ENCODE measurements at places on chromosomes 5 and 9. TPM values are rescaled to one million over a fixed set of nuclear protein-coding genes. Genes with fewer than 3 reads are reported as not detected.

Gene TCOF1
- 20.0 TPM for total RNA-seq

Gene PCDHGA5
- total RNA-seq: 8.3 TPM

Gene COX7C
- total RNA-seq: 851 TPM

Gene SLC36A2
- total RNA-seq: not detected

Gene EIF4E1B
- total RNA-seq: not detected

Gene GLRA1
- total RNA-seq: not detected

Gene FCN1
- 6.9 TPM for total RNA-seq

Gene ANKRD18B
- total RNA-seq: not detected

Gene C9orf50
- 0.82 TPM for total RNA-seq

Gene HTR4
- 5.0 TPM for total RNA-seq

Gene ARL10
- total RNA-seq: 14.1 TPM

Gene TNFSF8
- total RNA-seq: 1.8 TPM

Gene PCDHA1
- total RNA-seq: not detected

Gene ODF2
- total RNA-seq: 13.6 TPM

DNA sequence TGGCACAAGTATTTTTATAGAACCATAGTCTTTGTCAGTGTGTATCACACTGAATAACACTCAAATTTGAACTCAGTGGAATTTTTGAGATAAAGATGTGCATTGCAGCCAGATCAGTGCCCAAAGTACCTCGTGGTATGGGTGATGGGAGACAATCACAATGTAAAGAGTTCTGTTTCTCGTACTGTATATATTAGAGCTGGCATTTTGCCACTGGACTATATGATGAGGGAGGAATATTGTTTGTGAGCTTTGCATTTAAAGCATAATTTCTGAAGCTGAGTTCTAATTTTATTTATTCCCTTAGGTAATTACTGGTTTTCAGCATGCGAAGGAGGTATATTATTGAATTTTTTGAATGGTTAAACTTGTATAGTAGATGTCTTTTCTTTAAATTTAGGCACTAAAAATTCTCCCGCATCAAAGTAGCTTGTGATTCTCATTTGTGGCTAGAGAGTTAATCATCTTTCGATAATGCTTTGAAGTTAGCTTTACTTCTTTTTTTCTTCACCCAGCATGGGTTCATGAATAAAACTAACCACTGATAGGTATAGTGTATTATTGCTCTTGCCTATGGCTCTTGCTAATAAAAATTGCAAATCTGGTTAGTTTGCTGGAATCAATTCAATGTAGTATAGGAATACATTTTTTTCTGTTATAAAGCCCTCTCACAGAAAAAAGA is 43.1 kb downstream of the PAM start:
- H3K4me1 ChIP-seq: peaks cover 42% of the 10 kb centered on the region
- no peaks in the 10 kb centered on the region for H3K27me3 ChIP-seq
- H3K4me3 ChIP-seq: no peak overlapping the region
- H3K27ac ChIP-seq: no peak overlapping the region

GRCh38 chr5:156526081-156526925 is 199.3 kb downstream of the SGCD start:
- peaks cover 7% of the 10 kb centered on the region for H3K4me1 ChIP-seq
- no peaks in the 10 kb centered on the region for H3K27me3 ChIP-seq
- H3K4me3 ChIP-seq: no peak overlapping the region
- H3K27ac ChIP-seq: no peak overlapping the region

GRCh38 chr5:17277907-17278306 is 60.5 kb downstream of the BASP1 start:
- H3K27ac ChIP-seq: no peak overlapping the region
- no peaks in the 10 kb centered on the region for H3K36me3 ChIP-seq
- H3K4me1 ChIP-seq: no peaks in the 10 kb centered on the region
- no peaks in the 10 kb centered on the region for H3K27me3 ChIP-seq
- no peak for DNase-seq

DNA sequence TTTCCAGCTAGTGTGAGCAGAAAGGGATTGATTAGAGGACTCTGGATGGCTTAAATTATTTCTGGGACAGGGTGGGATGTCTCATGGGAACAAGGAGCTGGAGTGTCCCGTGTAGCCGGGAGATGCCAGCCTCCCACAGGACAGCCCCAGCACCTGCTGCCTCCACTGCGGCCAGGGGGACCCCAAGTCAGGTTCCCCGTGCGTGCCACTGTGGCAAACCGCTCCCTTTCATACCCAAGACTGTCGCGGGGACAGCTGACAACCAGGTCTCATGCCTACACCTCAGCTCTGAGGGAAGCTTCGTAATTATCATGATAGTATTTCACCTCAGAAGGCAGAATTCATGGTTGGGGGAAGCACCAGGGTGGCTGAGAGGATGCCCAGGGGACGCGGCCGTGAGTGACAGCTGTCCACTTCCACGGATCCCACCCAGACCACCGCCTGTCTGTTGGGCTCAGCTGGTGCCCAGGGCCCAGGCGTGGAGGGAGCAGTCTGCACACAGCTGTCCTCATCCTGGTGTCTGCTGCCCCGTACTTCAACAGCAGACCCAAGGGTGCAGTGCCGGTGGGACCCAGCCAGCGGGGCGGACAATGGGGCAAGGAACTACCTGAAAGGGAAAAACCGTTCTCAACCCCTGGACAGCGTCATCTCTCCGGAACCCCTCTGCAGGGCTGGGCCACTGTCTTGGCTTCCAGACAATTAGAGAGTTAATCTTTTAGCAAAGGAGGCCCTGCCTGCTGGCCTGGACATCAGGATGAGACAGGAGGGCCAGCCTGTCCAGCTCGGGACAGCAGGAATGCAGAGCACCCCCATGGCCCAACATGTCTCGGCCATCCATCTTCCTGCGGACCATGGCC is 166.9 kb downstream of the OLFM1 start:
- H3K4me1 ChIP-seq: no peaks in the 10 kb centered on the region
- no peak overlapping the region for H3K4me3 ChIP-seq
- H3K27ac ChIP-seq: no peak overlapping the region
- DNase-seq: peak; percentile 57

DNA sequence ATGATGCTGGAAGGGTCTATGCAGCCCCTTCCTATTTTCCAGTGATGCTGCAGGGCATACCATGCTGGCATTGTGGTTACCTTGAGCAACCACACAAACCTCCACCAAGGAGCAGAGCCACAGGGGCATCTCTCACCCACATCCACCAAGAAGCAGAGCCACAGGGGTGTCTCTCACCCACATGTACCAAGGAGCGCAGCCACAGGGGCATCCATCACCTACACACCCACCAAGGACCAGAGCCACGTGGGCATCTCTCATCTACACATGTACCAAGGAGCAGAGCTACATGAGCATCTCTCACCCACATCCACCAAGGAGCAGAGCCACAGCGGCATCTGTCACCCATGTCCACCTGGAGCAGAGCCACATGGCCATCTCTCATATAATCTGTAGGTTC is 8.8 kb upstream of the GM2A start:
- no peaks in the 10 kb centered on the region for H3K27me3 ChIP-seq
- H3K36me3 ChIP-seq: no peaks in the 10 kb centered on the region
- H3K4me1 ChIP-seq: no peaks in the 10 kb centered on the region
- no peak for DNase-seq
- no peak overlapping the region for H3K27ac ChIP-seq
- no peak overlapping the region for H3K4me3 ChIP-seq

GRCh38 chr9:131739133-131739958 is 530 bp downstream of the RAPGEF1 start:
- no peaks in the 10 kb centered on the region for H3K4me1 ChIP-seq
- H3K27ac ChIP-seq: peak overlapping the region; percentile 94
- H3K36me3 ChIP-seq: no peaks in the 10 kb centered on the region
- H3K27me3 ChIP-seq: no peaks in the 10 kb centered on the region
- peak overlapping the region; percentile 57 for H3K4me3 ChIP-seq

- no peaks in the 10 kb centered on the region for H3K27me3 ChIP-seq
- H3K4me3 ChIP-seq: no peak overlapping the region
- no peaks in the 10 kb centered on the region for H3K36me3 ChIP-seq
- H3K4me1 ChIP-seq: peaks cover 40% of the 10 kb centered on the region
Observed at GRCh38 chr9:114613087-114613486, 2.0 kb downstream of the TMEM268 start.

DNA sequence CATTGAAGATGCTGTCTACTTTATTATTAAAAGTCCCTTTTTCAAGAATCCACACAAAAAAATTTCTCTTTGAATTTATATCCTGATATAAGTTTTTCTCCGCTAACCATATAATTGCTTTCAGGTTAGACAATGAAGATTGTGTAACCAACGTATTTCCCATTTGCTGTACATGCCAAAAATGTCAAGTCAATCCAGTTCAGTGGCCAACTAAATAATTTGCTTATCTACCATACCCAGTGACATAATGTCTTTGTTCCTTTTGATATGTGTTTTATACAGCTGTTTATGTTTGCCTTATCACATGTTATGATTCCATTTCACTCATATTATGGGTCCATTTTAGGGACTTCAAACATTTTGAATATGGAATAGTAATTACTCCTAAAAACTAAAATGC is 349.9 kb downstream of the EFNA5 start:
- H3K27me3 ChIP-seq: no peaks in the 10 kb centered on the region
- no peak for DNase-seq
- H3K27ac ChIP-seq: no peak overlapping the region
- H3K36me3 ChIP-seq: no peaks in the 10 kb centered on the region

- no peak overlapping the region for H3K27ac ChIP-seq
- no peaks in the 10 kb centered on the region for H3K4me1 ChIP-seq
- H3K36me3 ChIP-seq: no peaks in the 10 kb centered on the region
- H3K27me3 ChIP-seq: no peaks in the 10 kb centered on the region
- DNase-seq: no peak
Observed at GRCh38 chr5:124612023-124612422, 134.4 kb downstream of the ZNF608 start.

GRCh38 chr5:133121080-133121479 is 69.3 kb downstream of the HSPA4 start:
- H3K27me3 ChIP-seq: no peaks in the 10 kb centered on the region
- no peak for DNase-seq
- no peak overlapping the region for H3K27ac ChIP-seq

- H3K4me3 ChIP-seq: no peak overlapping the region
- H3K4me1 ChIP-seq: no peaks in the 10 kb centered on the region
- DNase-seq: no peak
- no peaks in the 10 kb centered on the region for H3K36me3 ChIP-seq
- no peaks in the 10 kb centered on the region for H3K27me3 ChIP-seq
- no peak overlapping the region for H3K27ac ChIP-seq
Observed at GRCh38 chr9:110266795-110267194, 10.5 kb upstream of the TXN start.

GRCh38 chr9:86434039-86434726 is 80.0 kb upstream of the TUT7 start:
- DNase-seq: peak; percentile 86
- peak overlapping the region; percentile 14 for H3K27ac ChIP-seq
- no peak overlapping the region for H3K4me3 ChIP-seq
- no peaks in the 10 kb centered on the region for H3K36me3 ChIP-seq

DNA sequence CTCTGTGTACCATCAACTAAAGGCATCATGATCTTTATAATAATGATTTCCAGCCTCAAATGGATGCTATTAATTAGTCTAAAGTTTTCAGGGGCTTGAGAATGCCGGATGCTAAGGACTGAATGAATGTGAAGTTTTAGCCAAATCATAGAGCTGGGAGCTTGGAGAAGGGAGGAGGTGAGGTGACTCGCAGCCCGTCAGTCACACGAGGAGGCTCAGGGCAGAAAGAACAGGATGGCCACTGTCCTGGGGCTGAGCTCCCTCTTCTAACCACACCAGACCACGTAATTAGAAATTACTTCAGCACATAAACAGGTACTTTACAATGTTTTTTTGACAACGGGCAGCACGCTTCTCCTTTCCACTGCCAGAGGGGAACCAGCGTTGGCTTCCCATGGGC is 222.6 kb downstream of the NPR3 start:
- no peak overlapping the region for H3K4me3 ChIP-seq
- no peak overlapping the region for H3K27ac ChIP-seq
- no peaks in the 10 kb centered on the region for H3K27me3 ChIP-seq
- no peaks in the 10 kb centered on the region for H3K4me1 ChIP-seq

GRCh38 chr5:38719916-38720315 is 125.9 kb upstream of the OSMR start:
- H3K27me3 ChIP-seq: no peaks in the 10 kb centered on the region
- DNase-seq: no peak
- H3K27ac ChIP-seq: peak overlapping the region; percentile 62
- H3K36me3 ChIP-seq: no peaks in the 10 kb centered on the region
- H3K4me1 ChIP-seq: peaks cover 12% of the 10 kb centered on the region
- H3K4me3 ChIP-seq: no peak overlapping the region

DNA sequence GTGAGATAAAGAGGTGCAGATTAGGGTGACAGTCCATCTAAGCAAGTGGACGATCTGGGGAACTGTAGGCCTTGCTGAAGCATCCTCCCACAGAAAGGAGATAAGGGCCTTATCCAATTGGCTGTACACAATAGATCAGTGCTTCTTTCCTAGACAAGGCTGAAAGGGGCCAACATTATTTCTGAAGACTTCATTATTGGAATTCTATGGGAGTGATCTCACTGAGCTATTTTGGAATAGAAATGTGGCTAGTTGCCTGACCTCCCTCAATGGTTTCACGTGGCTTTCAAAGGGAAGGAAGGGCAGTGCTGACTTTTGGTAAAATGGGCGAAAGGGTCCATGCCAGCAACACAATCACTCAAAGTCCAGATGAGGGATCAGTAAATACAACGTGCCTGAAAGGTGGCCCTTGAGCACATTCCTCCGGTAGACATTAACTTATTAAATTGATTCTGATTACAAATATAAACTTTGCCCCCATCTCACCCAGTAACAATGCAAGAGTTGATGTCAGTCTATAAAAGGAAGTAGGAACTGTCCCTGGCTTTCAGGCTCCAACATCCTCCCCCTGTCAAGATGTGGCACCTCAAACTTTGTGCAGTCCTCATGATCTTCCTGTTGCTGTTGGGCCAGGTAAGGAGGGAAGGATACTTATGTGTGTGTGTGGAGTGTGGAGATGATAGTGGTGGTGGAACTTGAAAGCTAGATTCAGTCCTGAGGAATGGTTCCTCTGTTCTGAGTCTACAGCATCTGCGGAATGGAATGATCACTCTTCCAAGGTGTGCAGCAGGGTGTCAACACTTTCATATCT is at the start of gene LEAP2:
LEAP2 (plus strand) TSS at position 550 of the 811 bp plus-strand sequence; CDS start at position 577, 27 bp downstream.
- DNase-seq: no peak
- H3K4me1 ChIP-seq: peaks cover 11% of the 10 kb centered on the region
- H3K27ac ChIP-seq: no peak within 1 kb of the TSS
- no peak within 1 kb of the TSS for H3K4me3 ChIP-seq

GRCh38 chr5:19902316-19902934 is 85.6 kb downstream of the CDH18 start:
- no peaks in the 10 kb centered on the region for H3K27me3 ChIP-seq
- H3K36me3 ChIP-seq: no peaks in the 10 kb centered on the region
- H3K4me3 ChIP-seq: no peak overlapping the region
- no peak overlapping the region for H3K27ac ChIP-seq

GRCh38 chr5:72284559-72285423 is 35.2 kb downstream of the MRPS27 start:
- no peaks in the 10 kb centered on the region for H3K36me3 ChIP-seq
- H3K27me3 ChIP-seq: no peaks in the 10 kb centered on the region
- H3K4me1 ChIP-seq: peaks cover 48% of the 10 kb centered on the region
- H3K27ac ChIP-seq: no peak overlapping the region
- DNase-seq: no peak
- no peak overlapping the region for H3K4me3 ChIP-seq

GRCh38 chr5:76495870-76496269 is 92.8 kb downstream of the IQGAP2 start:
- H3K27me3 ChIP-seq: no peaks in the 10 kb centered on the region
- DNase-seq: no peak
- no peaks in the 10 kb centered on the region for H3K36me3 ChIP-seq
- H3K4me1 ChIP-seq: no peaks in the 10 kb centered on the region

All from sigmoid colon (tissue), 7 donors.